Stimulated activated CD4-positive, alpha-beta T cell treated with anti-CD3 and anti-CD28 coated beads, Interleukin-4, amount 100 ng/mL, for 1 hour (primary cell): ENCODE measurements at places on chromosomes 16 and 17.

- DNase-seq = no peak
Observed at GRCh38 chr16:5354645-5355044, 257.1 kb upstream of the EEF2KMT start.

- DNase-seq = no peak
Observed at GRCh38 chr16:22659933-22660332, 149.2 kb downstream of the NPIPB5 start.

DNA sequence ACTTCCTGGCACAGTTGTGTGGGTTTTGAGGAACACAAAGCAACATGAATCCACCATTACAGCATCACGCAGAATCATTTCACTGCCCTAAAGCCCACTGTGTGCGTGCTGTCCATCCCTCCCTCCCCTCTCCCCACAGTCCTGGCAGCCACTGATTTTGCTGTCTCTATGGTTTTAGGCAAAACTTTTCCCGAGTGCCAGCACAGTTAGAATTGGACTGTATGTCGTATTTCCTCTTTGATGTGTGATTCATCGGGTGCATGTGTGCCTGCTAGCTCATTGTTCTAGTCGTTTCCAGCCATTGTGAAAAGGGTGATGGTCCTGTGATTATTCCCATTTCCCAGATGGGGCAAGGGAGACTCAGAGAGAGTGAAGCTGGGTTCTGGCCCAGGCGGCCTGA lies 12.7 kb downstream of the KLHL36 start:
- DNase-seq = no peak

- DNase-seq = no peak
Observed at GRCh38 chr17:48262982-48263730, 155.6 kb downstream of the SNX11 start.

- no peak for DNase-seq
Observed at GRCh38 chr16:62805221-62805857, 769.1 kb upstream of the CDH8 start.

DNA sequence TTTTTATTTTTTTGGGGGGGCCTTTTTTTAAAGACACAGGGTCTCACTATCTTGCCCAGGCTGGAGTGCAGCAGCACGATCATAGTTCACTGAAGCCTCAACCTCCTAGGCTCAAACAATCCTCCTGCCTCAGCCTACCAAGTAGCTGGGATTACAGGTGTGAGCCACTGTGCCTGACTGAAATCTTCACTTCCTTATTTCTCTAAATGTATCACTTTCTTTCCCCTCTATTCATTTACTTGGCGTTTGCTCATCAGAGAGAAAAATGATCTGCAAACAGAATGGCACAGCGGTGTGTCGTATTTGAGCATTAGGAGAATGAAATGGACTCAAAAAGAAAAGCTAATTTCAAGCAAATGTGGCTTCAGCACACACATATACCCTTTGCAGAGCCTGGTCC lies 44.3 kb upstream of the CDH5 start:
- DNase-seq = no peak

DNA sequence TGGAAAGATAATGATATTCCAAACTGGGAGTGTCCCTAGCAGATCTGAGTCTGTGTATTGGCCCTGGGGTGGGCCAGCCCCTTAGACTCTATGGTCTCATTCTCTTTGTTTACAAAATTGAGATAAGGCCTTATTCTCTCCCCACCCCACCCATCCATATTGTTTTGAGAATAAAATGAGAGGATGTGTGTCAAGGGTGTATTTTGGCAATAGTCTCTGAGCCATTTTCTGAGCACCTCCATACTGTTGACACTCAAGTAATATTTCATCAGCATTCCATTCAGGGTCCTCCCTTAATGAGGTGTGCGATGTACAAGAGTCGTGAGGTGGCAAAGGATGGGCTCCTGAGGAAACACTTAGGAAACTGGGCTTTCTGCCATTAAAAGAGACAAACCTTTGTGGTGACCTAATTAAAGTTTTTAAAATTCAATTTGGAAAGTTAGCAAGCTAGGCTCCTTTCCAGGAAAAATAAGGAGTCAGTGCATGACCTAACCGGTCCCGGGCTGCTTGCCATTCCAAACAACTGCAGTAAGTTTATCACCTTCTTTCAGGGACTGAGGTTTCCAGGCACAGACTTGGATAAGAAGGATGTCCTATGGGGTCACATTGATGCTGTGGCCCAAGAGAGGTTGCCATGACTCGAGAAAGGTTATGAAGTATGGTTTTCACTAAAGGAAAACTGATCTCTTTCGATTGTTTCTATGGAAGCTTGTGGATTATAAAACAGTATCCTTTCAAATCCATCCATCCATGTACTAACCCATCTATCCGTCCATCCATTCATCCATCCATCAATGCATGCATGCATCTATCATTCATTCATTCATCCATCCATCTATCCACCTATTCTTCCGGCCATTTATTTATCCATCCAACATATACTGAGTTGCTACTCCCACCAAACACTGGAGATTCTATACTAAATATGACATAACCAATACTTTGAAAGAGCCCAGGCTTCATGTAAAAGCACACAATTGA lies 443.3 kb downstream of the UTP18 start:
- DNase-seq = no peak

- no peak for DNase-seq
Observed at GRCh38 chr16:67516296-67517154, 12.1 kb upstream of the RIPOR1 start.

GRCh38 chr17:7859028-7859427 lies 1.2 kb downstream of the CYB5D1 start:
- DNase-seq = no peak

DNA sequence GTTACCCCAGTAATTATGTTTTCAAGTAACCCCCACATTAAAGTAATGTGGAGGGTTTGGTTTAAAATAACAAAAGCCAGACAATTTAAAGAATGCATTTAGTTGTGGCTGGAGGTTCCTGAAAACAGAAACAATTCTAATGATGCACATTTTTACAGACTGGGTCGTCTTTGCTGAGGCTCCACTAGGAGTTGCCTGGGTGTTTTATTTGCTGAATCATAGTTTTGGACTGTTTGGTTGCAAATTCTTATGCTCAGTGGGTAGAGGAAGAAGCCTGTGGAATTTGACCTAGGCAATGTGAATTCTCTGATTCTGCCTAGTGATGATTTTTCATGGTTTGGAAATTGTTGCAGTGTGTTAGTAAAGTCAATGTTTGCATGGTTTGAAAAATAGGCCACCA lies 16.3 kb downstream of the SHISA9 start:
- DNase-seq = no peak

DNA sequence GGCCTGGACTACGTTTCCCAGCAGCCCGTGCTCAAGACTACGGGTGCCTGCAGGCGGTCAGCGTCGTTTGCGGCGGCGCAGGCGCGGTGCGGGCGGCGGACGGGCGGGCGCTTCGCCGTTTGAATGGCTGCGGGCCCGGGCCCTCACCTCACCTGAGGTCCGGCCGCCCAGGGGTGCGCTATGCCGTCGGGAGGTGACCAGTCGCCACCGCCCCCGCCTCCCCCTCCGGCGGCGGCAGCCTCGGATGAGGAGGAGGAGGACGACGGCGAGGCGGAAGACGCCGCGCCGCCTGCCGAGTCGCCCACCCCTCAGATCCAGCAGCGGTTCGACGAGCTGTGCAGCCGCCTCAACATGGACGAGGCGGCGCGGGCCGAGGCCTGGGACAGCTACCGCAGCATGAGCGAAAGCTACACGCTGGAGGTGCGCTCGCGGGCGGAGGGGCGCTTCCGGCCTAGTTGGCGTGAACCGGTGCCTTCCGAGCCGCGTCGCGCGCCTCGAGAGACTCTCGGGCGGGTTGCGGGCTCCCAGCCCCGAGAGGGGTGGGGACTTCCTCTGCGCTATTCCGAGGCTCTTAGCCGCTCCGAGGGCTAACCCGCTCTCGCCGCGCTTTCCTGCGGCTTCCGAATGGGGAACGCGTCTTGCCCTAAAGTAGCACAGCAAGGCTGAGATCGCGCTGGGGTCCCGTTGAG lies at the start of gene RBL2:
TSS of gene RBL2 (plus strand) at position 95 of the 689 bp plus-strand sequence. CDS start at position 181, 86 bp downstream.
- DNase-seq = peak; percentile 83

- DNase-seq = no peak
Observed at GRCh38 chr17:76511668-76512365, 10.6 kb upstream of the RHBDF2 start.

DNA sequence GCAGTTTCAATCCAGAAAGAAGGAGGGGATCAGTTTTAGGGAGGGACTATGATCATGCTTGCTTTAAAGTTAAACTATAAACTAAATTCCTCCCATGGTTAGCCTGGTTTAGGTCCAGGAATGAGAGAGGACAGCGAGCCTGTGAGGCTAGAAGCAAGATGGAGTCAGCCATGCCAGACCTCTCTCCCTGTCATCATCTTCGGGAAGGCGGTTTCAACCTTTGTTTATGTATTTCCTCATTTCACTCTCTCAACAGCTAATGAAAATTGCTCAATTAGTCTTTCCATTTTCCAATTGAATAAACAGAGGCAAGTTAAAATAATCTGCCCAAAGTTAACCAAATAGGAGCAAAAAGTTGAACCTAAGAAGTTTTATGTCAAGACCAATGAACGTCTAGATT lies 201.5 kb downstream of the KCNJ2 start:
- no peak for DNase-seq

DNA sequence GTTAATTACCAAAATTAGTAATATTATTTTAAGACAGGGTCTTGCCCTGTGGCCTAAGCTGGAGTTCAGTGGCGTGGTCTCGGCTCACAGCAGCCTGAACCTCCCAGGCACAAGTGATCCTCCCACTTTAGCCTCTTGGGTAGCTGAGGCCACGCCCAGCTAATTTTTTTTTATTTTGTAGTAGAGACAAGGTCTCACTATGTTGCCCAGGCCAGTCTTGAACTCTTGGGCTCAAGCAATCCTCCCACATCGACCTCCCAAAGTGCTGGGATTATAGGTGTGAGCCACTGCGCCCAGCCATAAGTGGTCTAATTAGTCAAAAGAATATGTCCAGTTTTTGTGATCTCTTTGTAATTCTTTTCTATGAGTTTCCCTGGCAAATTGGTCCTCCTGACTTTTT lies 12.0 kb upstream of the CFDP1 start:
- DNase-seq = no peak
